ENCODE measurements at places on chromosomes 6 and 20. TPM values are rescaled to one million over a fixed set of nuclear protein-coding genes. Genes with fewer than 3 reads are reported as not detected.

GRCh38 chr20:24663496-24663895, 194.1 kb downstream of the SYNDIG1 start:
- no peak for DNase-seq

- DNase-seq, result no peak
Measured at GRCh38 chr20:36015806-36016403, 47.5 kb downstream of the CNBD2 start.

The BANF2 gene
- polyA plus RNA-seq, result not detected

The TMEM200A gene
- 29.0 TPM for polyA plus RNA-seq

GRCh38 chr6:160070427-160070826, 51.2 kb upstream of the SLC22A1 start:
- no peak for DNase-seq

DNA sequence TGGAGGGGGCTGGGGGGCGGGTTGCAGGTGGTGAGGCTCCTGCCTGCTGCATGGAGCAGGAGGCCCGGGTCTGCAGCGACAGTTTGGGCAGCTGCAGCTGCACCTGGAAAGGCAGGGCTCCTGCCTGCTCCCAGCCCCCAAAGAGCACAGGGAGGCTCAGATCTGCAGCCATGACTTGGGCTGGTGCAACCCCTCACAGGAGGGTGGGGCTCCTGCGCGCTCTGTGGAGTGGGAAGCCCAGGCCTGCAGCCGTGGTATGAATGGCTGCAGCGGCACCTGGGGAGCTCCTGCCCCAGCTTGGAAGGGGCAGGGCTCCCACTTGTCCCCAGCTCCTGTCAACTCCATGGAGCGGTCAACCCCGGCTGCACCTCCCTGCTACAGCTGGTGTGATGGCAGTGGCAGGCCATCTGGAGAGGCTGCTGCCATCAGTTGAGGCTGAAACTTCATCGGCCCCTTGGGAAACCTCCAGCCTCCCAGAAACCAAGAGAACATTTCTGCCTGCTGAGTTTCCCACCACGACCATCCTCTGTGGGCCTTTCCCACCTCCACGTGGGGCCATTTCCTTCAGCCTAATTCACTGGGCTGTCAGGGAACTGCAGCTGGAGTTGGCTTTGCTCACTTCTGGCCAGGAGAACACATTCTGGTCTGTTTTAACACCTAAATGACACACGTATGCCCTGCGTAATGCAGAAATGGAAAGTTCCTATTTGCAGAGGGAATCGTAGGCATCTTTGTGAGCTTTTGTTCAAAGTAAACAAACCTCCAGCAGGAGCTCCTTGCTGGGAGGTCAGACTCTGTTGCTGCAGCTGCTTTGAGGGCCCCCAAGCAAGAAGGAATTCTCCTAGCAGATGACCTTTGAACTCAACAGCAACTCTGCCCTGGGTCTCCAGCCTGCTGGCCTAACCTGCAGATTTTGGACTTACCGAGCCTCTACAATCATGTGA, 429.0 kb downstream of the PREX1 start:
- no peak for DNase-seq

The PROCR gene
- polyA plus RNA-seq, result 86.5 TPM

DNA sequence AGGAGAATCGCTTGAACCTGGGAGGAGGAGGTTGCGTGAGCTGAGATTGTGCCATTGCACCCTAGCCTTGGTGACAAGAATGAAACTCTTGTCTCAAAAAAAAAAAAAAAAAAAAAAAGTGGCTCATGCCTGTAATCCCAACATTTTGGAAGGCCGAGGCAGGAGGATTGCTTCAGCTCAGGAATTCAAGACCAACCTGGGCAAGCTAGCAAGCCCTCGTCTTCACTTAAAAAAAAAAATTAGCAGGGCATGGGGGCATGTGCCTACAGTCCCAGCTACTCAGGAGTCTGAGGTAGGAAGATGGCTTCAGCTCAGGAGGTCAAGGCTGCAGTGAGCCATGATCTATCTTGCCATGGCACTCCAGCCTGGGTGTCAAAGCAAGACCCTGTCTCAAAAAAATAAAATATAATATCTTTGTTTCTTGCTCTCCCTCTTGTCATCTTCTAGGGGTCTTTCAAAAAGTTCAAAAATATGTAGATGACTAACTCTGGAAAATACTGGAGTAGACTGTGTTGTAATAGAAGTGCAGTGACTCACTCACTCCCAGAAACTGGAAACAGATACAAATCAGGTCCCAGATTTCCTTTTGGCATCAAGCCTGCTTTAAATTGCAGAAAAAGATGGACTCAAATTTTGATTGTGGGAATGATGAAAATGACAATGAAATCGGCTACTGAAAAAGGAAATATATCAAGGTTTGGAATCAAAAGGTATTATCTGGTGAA, 2.8 kb upstream of the GINM1 start:
- DNase-seq, result peak; percentile 37

- no peak for DNase-seq
Measured at GRCh38 chr6:154558984-154559383, 48.5 kb upstream of the CNKSR3 start.
